HTR-8/SVneo (cell line): ENCODE measurements at places on chromosomes 3 and 15.

GRCh38 chr15:70524470-70524869 lies 238.9 kb downstream of the UACA start:
- DNase-seq, result no peak

GRCh38 chr15:63076714-63077046 lies 34.1 kb downstream of the TPM1 start:
- DNase-seq, result no peak

GRCh38 chr3:134376786-134377426 lies 2.7 kb upstream of the AMOTL2 start:
- no peak for DNase-seq

DNA sequence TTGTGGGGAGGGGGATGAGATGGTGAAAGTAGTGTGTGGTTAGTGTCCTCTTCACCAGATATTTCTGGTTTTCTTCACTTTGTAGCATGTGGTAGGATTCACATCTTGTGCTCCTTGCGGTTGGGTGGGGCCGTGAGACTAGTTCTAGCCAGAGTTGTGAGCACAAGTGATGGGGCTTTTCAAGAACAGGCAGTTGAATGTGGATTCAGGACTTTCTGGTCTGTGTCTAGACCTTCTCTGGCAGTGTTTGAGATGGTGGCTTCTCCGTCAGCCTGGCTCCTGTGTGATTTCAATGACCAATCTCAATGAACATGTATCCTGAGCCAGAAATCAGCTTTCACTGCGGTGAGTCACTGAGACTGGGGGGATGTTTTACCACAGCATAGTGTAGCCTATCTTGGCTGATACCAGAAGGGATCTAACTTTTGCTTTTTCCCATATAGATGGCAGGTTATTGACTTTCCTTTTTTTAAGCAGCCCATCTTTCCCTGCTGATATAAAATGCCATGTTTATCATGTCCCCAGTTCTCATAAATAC lies 82.6 kb downstream of the RPLP1 start:
- DNase-seq, result no peak

DNA sequence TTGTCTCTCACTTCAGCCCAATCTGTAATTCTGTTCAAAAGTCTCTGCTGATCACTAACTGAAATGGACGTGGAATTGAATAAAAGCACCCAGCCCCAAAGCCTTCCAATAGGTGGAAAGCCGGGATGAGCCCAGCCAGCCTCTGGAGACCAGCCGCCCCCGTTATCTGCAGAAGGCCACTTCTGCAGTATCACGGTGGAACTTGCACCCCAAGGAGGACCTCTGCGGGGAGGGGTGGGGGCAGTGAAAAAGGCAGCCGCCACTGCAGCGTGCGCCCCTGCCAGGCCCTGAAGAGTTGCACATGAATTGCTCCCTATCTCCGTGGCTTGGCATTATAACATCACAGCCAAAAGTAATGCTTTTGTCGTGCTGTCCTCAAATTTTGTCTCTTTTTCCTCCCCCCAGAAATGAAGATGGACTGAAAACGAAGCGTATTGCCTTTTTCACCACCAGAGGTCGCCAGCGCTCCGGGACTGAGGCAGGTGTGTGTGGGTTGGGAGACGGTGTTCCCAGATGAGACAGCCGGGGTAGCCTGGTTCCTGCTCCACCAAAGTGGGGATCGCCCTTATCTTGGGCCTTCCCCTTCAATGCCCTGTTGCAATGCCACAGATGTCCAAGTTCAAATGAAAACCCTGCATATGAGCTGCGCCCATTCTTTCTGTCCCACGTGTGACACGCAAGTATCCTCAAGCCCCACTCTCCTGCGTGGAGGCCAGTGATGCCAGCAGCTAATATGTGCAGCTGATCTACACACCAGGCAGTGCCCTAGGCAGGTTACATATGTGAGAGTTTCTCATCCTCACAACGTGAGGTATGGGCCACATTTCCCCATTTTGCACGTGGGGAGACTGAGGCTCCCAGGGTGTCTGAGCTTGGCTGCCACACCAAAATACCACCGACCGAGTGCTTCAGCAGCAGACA lies 96.0 kb downstream of the LRRK1 start:
- peak; percentile 80 for DNase-seq

GRCh38 chr15:45441036-45441435 lies 62.7 kb upstream of the GATM start:
- no peak for DNase-seq

DNA sequence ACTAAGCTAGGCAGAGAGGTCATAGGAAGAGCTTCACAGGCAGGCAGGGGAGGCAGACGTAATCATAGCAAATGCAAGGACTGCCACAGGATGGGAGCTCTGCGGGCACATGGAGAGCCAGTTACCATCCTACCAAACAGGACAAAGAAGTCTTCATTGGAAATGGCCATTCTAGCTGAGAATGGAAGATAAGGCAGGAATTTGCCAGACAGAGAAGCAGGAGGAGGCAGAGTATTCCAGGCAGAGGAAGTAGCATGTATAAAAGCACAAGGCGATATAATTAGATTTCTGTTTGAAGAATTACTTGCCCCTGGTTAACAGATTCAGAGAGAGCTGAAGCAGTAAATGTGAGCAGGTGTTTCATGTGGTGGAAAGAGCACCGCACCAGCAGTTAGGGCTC lies 3.5 kb upstream of the SEMA5B start:
- no peak for DNase-seq

- no peak for DNase-seq
Measured at GRCh38 chr15:61301701-61302100, 72.6 kb upstream of the RORA start.

GRCh38 chr15:61000276-61000675 lies 228.8 kb downstream of the RORA start:
- DNase-seq, result no peak

- no peak for DNase-seq
Measured at GRCh38 chr3:61926923-61927322, 365.6 kb downstream of the PTPRG start.

DNA sequence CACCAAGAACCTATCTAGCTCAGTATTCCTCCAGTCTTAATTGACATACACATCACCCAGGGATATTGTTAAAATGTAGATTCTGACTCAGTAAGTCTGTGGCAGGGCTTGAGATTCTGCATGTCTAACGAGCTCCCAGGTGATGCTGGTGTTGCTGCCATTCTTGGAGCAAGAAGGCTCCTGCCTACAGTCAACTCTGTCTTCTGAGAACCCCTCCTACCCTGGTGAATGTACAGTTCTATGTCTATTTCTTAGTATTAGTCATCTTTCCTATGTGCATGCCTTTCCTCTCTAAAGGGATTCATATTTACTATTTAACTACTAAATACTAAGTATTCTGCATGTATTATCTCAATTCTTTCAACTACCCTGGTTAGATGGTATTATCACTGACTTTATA lies 268.7 kb downstream of the EDEM1 start:
- DNase-seq, result no peak

DNA sequence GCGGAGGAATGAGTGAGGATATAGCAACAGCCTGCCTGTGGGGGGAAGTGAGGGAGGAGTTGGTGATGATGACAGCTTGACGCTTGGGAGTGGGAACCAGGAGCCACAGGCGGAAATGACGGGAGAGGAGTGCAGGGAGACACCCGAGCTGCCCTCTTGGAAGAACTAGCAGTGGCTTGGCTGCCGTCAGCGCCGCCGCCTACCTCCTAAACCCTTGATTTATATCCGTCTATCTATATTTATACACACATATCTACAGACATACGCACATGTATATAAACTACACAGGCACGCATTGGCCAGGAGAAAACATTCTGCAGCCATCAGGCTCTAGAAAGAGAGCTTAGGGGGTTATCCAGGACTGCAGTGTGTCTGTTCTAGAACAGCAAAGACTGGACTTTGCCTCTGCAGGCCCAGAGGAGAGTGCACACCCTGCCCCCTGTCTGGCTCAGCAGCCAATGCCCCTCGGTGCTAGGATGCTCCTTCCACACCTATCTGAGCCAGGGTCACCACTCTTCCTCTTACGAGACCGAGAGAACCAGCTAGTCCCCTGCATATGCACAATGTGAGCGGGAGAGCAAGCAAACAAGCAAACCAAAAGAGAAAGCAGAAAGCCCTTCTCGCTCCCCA lies 45.3 kb upstream of the MAGEF1 start:
- DNase-seq, result peak; percentile 66

DNA sequence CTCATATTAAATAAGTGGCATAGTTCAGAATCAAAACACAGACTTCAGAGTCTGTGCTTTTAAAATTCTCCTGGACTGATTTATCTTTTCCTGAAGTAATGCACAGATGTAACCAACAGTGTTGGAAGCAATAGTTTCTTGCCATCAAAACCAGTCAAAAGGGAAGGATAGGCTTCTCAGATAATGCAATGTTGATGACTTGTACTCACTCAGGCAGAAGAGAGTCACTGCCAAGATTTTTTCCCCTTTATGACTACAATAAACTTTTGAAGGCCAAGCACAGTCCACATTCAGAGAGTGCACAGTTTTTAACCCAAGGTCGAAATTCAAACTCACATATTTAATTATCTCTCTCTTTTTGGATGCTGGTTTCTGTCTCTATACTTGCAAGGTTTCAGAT lies 305.0 kb upstream of the SGO1 start:
- no peak for DNase-seq

DNA sequence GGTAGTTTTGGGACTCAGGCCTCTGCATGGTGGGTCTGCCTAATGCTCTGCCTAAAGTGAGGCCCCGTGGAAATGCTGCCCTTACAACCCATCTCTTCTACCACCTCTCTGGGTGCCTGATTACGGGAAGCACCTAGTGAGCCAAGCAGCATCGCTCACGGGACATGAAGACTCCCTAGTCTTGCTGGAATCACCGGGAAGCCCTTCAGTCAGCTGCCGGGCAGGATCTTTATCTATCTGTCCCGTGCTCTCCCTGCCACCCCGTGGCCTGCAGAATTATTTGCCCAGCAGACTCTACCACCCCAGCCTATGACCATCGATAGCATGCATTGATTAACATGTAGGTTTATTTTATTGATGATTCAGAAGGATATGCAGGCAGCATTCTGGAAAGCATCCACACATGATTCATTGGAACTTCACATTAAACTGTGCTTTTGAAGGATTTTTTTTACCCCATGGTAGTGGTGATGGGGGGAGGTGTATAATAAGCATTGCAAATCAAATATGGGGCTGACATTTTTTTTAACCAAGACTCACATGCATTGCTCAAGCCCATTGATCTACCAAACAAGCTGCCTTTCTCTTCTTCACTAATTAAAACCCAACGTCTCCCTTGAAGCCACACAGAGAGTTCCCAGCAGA lies 63.1 kb downstream of the ATP2B2 start:
- no peak for DNase-seq

DNA sequence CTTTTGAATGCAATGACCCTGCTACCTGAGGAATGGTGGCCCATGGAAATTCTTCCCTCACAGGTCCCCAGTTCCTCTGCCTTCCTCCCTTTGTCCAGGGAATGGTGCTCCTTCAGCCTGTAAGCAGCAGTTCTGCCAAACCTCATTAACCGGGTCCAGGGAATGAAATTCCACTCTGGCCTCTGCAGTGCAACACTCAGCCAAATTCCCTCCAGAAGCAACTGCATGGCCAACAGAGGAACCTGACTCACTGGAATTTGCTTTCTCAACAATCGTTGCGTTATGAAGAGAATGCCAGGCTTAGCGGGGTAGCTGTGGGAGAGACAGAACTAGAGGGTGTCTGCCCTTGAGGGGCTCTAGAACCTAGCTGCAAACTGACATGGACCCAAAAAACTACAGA lies 449.4 kb upstream of the PROK2 start:
- no peak for DNase-seq

- no peak for DNase-seq
Measured at GRCh38 chr3:195818301-195818700, 6.6 kb upstream of the MUC4 start.

- no peak for DNase-seq
Measured at GRCh38 chr3:186988806-186989205, 58.5 kb downstream of the ST6GAL1 start.

DNA sequence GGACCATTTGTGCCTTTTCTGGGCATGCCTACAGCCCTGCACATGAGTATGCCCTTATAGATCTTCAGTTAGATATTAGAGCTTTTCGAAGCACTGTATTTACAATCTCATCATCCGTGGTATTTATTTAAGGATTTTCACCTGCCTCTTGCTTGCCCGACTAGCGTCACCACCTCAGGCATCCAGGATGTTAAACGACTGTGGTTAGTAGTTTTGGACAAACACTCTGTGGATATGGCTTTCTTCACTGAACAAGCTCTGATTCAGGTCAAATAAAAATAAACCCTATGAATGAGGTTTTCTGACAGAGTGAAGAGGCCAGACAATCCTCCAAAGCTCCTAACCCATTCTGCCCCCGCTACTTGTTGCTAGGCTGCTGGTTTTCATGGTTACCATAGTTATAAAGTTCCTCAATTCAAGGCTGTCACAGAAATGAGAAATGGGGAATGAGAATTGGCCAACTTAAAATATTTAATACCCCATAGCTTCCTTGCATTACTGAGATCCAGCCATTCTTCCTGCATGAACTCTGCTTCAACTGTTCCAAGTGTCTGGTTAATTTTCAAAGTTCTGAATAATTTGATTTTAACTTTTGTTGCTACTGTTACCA lies 440.1 kb downstream of the GABRG3 start:
- DNase-seq, result no peak

GRCh38 chr15:27601239-27601960 lies 497.7 kb downstream of the OCA2 start:
- no peak for DNase-seq

GRCh38 chr15:22955544-22956119 lies 24.5 kb downstream of the CYFIP1 start:
- no peak for DNase-seq

DNA sequence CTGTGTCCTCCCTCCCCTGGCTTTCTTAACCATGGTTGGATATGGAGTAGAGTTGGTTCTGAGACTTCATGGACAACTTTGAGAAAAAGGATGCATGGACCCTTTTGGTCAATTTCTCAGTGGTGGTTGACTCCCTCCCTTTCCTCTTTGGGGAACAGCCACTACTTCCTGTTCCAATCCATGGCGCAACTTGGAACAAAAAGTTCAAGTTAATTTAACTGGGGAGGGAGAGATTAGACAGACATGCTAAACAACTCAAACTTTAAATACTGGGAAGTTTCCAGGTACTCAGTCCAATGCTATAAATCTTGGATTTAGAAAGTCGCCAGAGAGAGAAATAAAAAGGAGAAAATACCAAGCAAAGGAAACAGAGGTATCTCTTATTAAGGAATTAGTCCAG lies 202.2 kb downstream of the PDZRN3 start:
- no peak for DNase-seq

- DNase-seq, result no peak
Measured at GRCh38 chr15:76576523-76577279, 240.1 kb downstream of the ISL2 start.

- DNase-seq, result no peak
Measured at GRCh38 chr3:194671511-194671899, 486 bp downstream of the LSG1 start.
